ENCODE measurements at places on chromosomes 16 and 17.
A peak's percentile ranks its signal among the peaks of the same experiment; 100 is the strongest.

GRCh38 chr17:79048826-79049755 is 25.1 kb downstream of the C1QTNF1 start:
- DNase-seq = no peak

DNA sequence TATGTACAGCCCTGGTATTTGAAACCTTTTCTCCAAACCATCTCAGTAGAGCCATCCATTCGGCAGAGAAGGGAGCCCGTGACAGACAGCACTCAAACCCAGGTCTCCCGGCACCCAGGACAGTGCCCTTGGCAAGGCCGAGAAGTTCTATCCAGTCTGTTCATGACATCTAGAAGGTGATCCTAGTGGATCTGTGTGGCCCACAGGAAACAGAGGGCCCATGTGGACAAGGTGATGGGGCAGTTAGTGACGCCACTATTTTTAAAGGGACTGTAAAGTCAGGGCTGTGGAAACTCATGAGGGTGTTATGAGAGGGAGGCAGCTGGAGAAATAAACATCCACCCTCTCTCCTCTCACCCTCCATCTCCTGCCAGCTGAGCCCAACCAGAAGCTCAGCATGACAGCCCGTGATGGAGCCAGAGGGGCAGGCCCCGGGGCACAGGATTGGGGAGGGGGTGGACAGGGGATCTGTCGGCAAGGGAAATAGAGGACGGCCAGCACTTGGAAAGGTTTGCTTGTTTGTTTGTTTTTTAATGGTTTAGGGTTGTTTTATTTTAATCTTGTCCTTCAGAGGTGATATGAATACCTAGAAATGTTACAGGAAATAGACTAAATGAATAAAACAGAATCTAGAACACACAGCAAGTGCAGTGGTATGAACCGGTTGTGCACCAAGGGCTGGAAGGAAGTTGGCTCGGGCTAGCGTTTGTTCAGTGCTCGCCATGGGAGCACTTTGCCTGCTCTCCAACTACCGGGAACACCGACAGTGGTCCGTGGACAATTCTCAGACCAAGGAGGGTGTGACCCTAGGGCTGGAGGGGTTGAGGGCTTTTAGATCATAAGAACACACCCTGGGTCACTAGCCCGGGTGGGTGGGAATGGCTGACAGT is 17.1 kb downstream of the MYLK3 start:
- no peak for DNase-seq

DNA sequence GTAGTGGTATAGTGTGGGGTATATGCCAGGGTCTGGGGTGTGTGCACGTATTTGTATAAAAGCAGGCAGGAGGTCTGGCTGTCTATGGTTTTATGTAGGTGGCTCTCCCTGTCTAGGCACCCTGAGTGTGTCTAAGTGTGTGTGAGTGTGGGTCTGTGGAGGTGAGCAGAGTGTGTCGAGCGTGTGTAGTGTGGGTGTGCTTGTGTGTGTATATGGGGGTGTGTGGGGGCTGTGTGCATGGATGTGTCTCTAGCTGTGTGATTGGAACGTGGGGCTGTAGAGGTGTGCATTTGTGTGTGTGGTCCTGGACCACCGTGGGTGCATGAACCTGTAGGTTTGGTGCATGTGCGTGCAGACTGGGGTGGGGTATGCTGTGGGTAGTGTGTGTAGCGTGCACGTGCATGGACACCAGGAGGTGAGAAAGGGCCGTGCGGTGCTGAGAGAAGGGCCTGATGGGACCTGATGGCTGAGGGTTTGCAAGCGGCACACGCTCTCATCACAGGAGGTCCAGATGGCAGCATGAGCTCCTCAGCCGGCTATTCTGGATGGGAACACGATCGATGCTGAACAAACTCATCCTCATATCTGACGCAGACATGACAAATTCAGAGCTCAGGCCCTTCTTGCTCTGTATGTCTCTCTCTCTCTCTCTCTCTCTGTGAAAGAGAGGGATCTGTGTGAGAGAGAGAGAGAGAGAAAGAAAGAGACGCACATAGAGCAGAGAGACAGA is 27.7 kb downstream of the SPACA3 start:
- peak; percentile 21 for DNase-seq

DNA sequence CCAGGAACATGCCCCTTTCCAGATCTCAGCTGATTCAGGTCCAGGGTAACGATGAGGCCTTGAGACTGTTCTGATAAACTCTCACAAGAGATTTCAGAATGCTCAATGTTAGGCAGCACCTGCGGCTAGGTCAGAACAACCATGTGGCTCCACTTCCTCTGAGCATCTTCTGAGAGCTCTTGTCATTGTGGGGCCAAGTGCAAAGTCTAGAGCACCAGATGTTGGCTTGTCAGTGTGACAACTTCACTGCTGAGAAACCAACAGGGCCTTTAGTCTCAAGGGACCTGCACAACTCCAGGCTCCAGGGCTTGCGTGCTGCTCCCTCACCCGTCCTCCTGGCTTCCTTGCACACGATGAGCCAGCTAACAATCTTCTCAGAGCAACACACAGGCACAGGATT is 29.0 kb downstream of the FCSK start:
- DNase-seq = no peak

- no peak for DNase-seq
Observed at GRCh38 chr17:74935585-74936469, at the start of gene OTOP3. TSS of gene OTOP3 (plus strand) at chr17:74935898. CDS start at chr17:74935922, 24 bp downstream.

DNA sequence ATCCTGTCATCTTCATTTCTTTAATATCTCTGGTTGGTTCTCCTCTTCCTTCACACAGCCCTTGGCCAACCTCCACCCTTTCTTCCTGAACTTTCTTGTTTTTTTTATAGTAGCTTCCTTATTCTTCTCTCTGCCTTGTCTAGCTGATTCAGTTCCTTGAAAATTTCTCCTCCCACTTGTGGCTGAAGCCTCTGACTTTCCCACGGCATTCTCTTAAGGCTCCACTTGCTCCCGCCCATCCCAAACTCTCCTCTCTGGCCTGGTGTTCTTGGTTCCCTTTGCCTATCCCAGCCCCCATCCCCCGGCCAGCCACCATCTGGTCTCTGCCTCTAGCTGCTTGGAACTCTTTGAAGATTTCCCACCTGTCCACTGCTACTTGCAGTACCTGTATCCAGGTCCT is 29.1 kb downstream of the NLRP1 start:
- no peak for DNase-seq

DNA sequence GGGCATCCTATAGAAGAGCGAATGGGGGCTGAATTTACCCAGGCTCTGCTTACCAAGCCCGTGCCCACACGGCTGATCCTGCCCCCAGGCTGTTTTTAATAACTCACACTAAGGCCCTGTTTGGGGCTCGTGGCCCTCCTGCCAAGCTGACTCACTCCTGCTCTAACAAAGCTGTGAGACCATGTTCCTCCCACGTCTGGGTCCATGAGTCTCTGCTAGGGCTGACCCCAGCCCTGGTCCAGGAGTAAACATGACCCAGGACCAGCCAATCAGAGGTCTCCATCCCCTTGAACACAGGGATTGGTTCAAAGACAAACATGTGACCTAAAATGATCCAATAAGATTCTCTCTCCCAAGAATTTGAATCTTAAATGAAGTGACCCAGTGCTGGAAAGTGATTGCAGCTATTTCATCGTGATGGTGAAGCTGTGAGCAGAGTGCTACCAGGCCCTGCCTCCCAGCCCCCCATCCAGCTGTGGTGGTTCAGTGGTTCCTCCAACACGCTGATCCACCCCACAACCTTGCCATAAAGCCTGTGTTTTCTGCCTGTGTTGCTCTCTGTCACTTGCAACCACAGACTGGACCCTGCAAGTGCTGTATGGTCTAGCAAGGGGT is 57.2 kb downstream of the C16orf82 start:
- DNase-seq = no peak

- no peak for DNase-seq
Observed at GRCh38 chr17:17147821-17148220, 58.3 kb downstream of the PLD6 start.

- no peak for DNase-seq
Observed at GRCh38 chr17:58829172-58829637, 73.6 kb downstream of the PPM1E start.

DNA sequence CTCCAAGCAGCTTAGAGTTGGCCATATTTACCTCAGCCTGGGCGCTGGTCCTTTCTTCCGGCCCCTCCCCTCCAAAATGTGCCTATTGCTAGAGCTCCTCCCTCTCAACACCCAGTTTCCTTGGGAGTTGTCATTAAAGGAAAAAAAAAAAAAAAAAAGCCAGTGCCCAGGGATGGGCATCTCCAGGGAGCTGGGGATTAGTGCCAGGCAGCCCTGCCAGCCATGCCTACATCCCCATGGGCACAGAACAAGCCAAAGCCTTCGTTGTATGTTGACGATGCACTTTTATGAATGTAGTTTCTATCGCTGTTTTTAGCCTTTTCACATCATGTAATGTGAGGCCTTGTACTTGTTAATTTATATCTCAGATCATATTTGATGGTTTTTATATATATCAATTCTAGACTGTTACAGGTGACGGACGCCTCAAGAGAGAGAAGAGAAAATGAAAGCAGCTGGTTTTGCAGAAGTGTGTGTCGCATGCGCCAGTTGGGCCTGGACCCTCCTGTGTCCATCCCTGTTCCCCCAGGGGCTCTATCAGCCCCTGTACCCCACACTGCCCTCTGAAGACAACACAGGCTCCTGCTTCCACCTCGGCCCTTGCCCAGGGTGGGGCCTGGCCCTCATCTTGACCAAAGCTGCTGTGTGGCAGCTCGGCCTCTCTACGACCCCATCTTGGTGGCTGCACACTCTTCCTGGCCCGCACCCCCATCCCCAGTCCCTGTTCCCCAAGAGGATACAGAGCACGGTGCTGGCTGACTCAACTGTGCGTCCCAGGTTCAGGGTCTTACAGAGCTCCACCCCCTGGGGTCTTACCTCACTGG is 4.8 kb downstream of the LIMD2 start:
- no peak for DNase-seq

- DNase-seq = peak; percentile 56
Observed at GRCh38 chr17:81500047-81500446, 12.6 kb downstream of the ACTG1 start.

GRCh38 chr17:43129671-43130010 is 4.5 kb upstream of the BRCA1 start:
- DNase-seq = no peak

DNA sequence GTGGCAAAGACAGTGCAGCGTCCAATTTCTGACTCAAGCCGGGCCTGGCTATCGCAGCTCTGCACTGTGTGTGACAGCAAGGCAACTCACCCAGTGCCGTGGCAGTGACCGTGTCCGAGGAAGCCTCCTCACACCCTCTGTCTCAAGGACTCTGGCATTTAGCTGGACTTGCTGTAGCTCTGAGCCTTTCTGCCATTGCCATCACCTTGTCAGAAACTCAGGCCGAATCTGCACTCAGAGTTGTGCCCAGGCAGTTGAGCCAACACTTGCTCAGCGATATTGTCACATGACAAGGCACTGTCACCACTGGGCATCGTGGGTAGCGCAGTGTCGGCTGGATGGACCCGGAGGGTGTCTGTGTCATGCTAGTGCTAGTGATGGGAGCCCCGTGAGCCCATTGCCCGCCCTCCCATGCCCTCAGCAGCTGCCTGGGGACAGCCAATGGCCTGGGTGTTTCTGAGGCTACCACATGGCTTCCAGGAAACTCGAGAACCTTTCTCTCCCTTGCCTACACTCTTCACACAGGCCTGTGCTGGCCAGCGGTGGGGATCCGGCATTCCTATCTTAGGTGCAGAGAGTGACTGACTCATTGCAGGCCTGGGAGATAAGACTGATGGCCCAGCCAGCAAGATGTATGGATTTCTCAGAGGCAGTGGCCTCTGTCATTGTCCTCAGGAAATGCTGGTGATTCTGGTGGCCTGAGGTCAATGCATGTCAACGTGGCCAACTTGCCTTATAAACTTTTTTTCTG is 22.1 kb upstream of the STH start:
- DNase-seq = no peak

- no peak for DNase-seq
Observed at GRCh38 chr16:760065-760464, 469 bp upstream of the MSLN start.

DNA sequence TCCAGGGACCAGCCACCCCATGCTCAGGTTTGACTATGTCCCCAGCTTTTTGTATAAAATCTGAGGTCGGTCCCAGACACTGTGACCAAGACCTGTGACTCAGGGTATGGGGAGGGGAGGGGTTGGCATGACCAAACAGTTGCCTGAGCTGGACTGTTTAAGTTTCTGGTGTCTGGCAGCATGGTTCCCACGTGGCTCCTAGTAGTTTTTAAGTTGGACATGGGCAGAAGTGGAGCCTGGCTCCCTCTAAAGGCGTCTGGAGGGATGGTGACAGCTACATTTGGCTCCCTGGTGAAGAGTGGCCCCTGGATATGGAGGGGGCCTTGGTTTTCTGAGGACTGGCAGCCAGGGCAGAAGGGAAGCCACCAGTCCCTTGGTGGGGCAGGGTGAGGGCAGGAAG is 7.9 kb downstream of the SMCR8 start:
- no peak for DNase-seq

- DNase-seq = no peak
Observed at GRCh38 chr16:54355251-54355650, 68.7 kb upstream of the IRX3 start.

- DNase-seq = no peak
Observed at GRCh38 chr16:53895433-53895832, 191.5 kb downstream of the FTO start.

DNA sequence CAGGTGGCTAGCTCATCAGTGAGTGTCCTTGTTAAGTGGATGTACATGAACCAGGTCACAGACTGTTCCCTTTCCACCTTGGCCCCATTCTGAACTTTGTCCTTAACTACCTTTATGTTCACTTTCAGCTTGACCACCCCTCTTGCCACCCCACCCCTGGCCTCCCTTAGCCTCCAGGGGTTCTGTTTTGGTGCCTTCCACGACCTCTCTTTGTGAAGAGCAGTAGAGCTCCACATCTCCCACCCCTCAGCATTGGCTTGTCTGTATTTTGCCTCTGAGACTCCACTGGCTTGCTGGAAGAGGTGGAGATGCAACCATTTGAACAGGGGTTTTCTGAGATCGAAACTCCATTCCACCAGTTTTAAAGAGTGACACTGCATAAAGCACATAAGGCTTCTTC is 123.5 kb downstream of the RGS9 start:
- no peak for DNase-seq

DNA sequence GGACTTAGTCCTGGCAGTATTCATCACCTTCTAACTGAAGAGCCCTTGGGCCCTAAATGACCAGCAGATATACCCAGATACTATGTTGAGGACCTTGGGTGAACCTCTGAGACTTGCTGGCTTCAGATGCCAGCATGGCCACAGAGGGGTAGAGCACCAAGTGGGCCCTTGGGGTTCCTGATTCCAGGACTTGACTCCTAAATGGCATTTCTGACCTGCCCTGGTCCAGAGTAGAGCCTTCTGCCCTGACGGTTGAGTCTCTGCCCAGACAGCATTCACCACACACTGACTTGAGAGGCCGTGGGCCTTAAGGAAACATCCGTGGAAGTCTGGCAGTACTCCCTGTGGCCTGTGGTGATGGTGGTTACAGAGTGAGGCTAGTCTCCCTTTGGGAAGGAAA is 2.8 kb upstream of the APPBP2 start:
- DNase-seq = no peak

Measured in H9 (cell line).